ENCODE measurements at places on chromosomes 7 and 10. TPM values are rescaled to one million over a fixed set of nuclear protein-coding genes. Genes with fewer than 3 reads are reported as not detected.

Gene PFKFB3
- total RNA-seq, result 25.4 TPM

Gene LEP
- total RNA-seq, result 0.30 TPM

Gene SPDYE11
- total RNA-seq, result not detected

Gene ZC3HAV1
- total RNA-seq, result 4.9 TPM

Measured in psoas muscle (tissue), 8 donors.